GM23338 (cell line): ENCODE measurements at places on chromosomes 3 and 15. TPM values are rescaled to one million over a fixed set of nuclear protein-coding genes. Genes with fewer than 3 reads are reported as not detected.
A peak's percentile ranks its signal among the peaks of the same experiment; 100 is the strongest.

DNA sequence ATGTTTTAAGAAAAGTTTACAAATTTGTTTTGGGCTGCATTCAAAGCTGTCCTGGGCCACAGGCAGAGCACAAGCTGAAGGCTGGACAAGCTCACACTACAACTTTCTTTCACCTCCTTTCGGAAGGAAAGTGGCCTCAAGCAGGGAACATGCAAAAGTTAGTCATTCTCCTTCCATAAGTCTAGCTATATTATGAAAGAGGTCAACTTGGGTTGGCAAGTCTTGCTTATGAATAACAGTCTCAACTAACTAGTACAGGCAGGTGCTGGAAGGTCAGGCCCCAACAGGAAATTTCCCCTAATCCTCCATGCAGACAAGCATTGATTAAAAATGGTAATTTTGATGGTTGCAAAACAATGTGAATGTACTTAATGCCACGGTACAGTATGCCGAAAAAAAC lies 69.4 kb downstream of the OSBPL10 start:
- no peak for DNase-seq

DNA sequence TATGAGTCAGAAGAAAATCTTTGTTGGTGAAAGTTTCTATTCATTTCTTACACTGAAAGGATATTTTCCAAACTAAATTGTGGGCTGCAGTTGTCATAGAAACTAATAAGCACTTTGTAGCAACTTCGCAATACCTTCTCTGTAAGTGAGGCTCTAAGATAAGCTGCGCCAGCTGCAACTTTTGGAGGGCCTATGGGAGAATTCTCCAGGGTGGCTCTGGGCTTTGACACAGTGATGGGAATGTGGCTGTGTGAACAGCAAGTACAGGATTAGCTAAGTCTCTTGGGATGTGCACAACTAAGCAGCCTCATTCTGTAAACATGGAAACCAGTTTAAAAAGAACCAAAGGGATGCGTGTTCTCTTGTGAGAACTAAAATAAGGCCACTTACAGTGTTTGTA lies 124.6 kb upstream of the SGO1 start:
- no peak for DNase-seq

DNA sequence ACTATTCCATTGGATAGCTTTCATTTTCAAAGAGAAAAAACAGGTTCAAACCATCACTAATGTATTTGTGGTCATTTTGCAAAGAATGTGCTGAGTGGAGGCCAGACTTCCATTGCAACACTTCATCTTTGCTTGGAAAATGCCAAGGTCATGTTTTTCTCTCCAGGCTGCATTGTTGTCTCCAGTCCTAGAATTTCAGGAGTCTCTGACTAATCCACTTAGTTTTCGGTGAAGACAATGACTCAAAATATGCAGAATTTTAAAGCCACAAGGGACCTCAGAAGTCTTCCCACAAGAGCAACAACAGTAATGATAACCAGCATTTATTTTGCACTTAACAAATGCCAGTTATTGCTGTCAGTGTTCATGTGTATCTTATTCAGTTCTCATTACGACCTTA lies 277.0 kb downstream of the RYR3 start:
- DNase-seq: no peak

GRCh38 chr3:120642368-120642948 lies 39.6 kb downstream of the HGD start:
- no peak for DNase-seq

DNA sequence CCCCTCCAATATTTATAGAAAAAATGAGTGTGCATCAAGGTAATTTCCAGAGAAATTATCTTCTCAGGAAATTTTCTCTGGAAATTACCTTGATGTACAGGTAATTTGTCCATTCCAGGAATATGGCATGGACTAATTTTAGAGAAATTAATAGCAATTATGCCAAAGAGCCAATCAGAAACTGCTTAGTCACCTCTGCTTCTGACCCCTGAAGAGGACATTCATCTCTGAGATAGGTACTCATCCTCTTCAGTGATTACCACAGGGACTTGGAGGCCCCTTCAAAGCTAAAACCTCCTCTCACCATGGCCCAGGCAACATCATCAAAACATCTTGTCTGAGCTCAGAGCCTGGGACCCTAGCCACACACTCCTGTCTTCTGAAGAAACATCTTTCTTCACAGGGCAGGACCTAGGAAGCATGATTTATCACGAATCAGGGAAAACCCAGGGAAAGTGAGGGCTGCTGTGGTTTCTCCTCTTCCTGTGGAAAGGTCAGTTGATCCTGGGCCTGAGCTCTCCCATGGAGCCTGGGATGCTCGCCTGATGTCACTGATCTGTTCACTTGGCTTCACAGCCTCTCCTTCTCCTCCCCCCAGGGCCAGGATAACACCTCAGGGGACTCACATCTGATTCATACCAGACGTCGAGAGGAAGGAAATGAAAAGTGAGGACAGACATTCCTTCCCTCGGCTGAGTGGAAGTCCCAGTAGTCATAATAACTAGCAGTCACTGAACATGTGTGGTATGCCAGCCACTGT lies 210.5 kb downstream of the DTWD1 start:
- DNase-seq: no peak

DNA sequence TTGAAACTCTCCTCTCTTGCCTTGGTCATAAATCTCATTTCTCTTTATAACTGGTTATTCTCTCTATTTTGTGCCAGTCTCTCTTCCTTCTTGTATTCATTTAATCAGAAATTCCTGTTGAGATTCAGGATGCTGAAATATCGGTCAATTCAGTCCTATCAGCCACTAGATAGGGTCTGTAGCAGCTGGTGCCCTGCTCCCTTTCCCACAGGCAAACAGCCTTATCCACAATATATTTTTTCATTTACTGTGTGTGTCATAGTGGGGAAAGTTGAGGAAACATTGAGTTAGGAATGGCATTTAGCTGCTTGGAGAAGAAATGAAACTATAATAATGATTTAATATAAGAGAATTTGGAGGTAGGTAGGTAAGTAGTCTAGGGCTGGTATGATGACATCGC lies 146.3 kb downstream of the RBPMS2 start:
- DNase-seq: no peak

DNA sequence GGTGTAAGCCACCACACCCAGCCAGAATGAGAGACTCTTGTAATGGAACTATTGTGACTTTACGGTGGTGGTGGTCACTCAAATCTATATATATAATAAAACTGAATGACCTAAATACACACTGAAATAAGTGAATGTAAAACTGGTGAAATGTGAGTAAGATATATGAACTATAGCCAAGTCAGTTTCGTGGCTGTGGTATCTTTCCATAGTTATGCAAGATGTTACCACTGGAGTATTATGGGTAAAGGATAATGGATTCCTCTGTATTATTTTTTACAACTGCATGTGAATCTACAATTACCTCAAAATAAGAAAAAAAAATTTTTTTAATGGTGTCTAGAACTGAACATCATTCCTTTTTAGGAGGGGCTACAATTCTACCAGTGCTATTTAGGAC lies 21.9 kb downstream of the PIK3CB start:
- no peak for DNase-seq

GRCh38 chr15:25171856-25172687 lies 217.3 kb downstream of the SNRPN start:
- no peak for DNase-seq

- no peak for DNase-seq
Observed at GRCh38 chr3:23781871-23782270, 23.9 kb upstream of the UBE2E1 start.

GRCh38 chr3:185843635-185844034 lies 18.8 kb upstream of the IGF2BP2 start:
- DNase-seq: no peak

DNA sequence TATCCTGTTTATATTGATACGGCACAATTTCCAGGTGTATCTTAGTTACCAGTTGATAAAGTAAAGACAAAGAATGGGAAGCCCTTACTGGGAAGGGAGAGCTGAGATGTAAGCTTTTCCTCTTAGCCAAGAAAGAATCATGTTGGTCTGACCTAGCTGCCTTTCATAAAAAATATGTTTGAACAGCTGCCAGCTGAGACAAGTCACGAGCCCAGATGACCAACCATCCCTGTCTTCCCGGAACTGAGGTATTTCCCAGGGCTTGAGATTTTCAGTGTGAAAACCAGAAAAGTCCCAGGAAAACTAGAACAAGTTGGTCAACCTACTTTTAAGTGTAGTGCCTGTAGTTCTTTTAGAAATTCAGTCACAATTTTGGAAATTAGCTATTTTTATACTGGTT lies 3.6 kb upstream of the MYH15 start:
- no peak for DNase-seq

DNA sequence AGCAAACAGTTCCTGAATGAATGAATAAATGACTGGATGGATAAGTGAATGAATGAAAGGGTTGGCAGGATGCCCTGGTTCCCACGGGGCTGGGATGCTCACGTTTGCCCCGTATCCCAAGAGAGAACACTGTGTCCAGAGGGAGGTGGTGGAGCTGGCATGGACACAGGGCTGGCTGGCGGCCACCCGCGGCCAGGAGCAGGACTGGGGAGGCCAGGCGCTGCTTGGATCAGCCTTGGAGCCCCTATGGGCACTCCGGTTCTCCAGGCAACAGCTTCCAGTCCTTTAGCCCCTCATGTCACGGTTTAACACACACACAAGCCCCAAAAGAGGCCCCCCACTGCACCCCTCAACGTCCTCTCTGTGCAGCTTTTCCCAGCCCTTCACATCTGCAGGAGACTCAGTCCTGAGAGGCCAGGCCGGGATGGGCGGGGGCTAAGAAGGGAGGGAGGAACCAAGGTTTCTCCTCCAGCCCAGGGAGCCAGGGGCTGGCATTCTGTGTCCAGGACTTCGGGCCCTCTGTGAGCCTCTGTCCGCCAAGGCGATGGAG lies 86.0 kb upstream of the ALDH1L1 start:
- DNase-seq: peak; percentile 63

- DNase-seq: peak; percentile 68
Observed at GRCh38 chr15:44738340-44738984, 2.1 kb downstream of the TRIM69 start.

DNA sequence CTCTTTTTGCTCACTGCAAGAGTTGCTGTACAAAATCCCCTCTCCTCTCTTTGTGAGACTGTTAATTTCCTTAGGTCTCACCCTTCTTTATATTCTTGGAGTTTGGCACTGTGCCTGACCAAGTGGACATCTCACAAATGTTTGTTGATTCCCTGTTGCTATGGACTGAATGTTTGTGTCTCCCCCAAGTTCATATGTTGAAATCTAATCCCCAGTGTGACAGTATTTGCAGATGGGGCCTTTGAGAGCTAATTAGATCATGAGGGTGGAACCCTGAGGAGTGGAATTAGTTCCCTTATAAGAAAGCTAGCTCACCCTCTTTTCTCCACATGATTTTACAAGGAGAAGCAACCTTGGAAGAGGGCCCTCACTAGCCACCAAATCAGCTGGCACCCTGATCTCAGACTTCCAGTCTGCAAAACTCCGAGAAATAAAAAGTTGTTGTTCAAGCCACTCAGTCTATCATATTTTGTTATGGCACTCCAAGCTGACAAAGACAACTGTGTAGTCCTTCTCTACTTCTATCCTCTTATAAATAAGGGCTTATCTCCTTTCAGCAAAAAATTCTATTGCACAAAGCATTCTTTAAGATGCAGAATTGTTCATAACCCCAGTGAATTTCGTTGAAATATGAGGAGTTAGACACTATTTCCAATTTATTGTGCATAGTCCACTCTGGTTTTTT lies 65.5 kb upstream of the NPHP3 start:
- no peak for DNase-seq

GRCh38 chr3:156639414-156640023 lies 34.9 kb upstream of the TIPARP start:
- no peak for DNase-seq

DNA sequence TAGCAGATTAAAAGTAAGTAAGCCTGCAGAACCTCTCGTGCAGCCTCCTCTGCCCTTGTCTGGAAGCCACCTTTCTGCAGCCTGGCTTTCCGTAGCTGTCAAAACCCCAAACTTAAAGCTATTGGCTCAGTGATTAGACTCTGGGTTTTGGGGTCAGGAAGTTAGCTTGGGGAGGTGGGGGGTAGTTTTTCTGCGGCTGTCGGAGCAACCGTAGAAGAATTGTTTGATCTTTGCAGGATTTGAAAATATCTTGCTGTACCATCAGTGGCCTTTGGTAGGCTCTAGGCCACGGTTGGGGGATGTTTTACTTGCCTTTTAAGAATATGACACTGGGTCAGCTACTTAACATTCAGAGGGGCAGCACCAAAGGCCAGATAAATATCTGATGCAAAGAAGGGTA lies 88.4 kb upstream of the RASGRP1 start:
- peak; percentile 20 for DNase-seq

DNA sequence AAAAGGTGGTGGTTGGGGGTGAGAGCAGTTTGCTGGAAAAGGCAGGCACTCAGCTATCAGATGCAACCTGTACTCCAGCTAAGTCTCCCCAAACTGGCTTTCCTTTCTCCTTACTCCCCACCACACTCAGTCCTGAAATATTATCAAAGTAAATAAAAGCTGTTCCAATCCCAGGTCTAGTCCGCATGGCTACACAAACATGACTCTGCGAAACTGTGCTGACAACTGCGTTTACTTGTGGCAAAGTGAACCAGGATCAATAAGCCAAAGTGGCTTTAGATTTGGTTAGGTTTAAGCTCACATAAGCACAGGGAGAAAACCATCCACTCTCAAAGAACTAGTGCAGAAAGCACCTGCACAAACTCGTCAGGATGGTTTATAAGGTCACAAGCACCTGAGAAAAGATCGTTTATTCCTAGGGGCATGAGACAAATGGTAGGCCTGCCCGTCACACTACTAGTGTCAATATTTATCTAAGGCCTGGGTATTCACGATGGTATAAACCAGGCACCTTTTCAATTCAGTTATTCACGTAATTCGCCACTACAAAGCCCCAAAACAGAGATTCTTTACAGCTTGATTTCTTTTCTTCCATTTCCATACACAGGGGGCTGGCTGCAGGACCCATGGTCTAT lies 25.3 kb downstream of the LRIG1 start:
- DNase-seq: no peak

GRCh38 chr15:59945036-59945435 lies 59.1 kb upstream of the FOXB1 start:
- DNase-seq: no peak

GRCh38 chr3:169659096-169659819 lies 4.3 kb downstream of the MECOM start:
- DNase-seq: peak; percentile 62

DNA sequence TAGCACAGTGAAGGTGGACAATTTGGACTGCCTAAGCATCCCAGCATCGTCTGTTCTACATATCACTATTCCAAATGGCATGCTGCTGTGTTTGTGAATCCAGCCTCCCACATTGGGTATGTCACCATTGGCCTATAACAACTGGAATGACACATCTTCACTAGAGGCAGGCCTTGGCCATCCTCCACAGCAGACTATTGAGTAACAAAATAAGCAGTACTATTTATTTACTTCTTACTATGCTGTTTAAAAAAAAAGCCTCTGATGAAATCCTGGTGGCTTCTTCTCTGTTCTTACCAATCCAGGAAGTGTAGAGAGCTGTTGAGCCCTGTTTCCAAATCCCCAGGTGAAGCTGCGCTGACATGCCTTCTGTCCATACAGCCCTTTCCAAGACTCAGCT lies 30.6 kb upstream of the CERS3 start:
- DNase-seq: no peak

The RTP1 gene
- 4.4 and 5.9 TPM in 2 replicates for total RNA-seq

The FGF12 gene
- total RNA-seq: 6.0 and 7.6 TPM in 2 replicates

The IMPG2 gene
- total RNA-seq: not detected in 2 replicates

The NR1I2 gene
- 3.9 and 4.4 TPM in 2 replicates for total RNA-seq

The KNG1 gene
- 0.49 TPM in 1 of 2 replicates, not detected in the other for total RNA-seq

The CPLX3 gene
- total RNA-seq: 0.62 and 0.66 TPM in 2 replicates

The LRRC31 gene
- not detected in 2 replicates for total RNA-seq

The TIMP4 gene
- total RNA-seq: 11.1 and 16.1 TPM in 2 replicates

The AMT gene
- total RNA-seq: 32.8 and 39.9 TPM in 2 replicates

The RPL4 gene
- 4,842 and 6,082 TPM in 2 replicates for total RNA-seq

The UROC1 gene
- not detected in 2 replicates for total RNA-seq

The NAA50 gene
- total RNA-seq: 219 and 260 TPM in 2 replicates

The GDPGP1 gene
- total RNA-seq: 1.2 and 3.8 TPM in 2 replicates

The IGDCC3 gene
- 26.3 and 30.7 TPM in 2 replicates for total RNA-seq
